ENCODE measurements at places on chromosomes 3 and 15. TPM values are rescaled to one million over a fixed set of nuclear protein-coding genes. Genes with fewer than 3 reads are reported as not detected.

The SAXO2 gene
- 3.1 TPM for total RNA-seq

The CPLX3 gene
- total RNA-seq = 24.5 TPM

The MME gene
- 52.6 TPM for total RNA-seq

The ITIH1 gene
- total RNA-seq = not detected

The TRPM1 gene
- not detected for total RNA-seq

The AMIGO3 gene
- 0.09 TPM for total RNA-seq

The KLHL6 gene
- total RNA-seq = 1.7 TPM

The ACKR4 gene
- 2.1 TPM for total RNA-seq

The HDDC3 gene
- 17.1 TPM for total RNA-seq

The FMN1 gene
- 9.4 TPM for total RNA-seq

The CLPX gene
- total RNA-seq = 52.5 TPM

The GATM gene
- total RNA-seq = 47.4 TPM

The MCF2L2 gene
- total RNA-seq = 0.34 TPM

The SUCNR1 gene
- 1.1 TPM for total RNA-seq

The ATP2B2 gene
- 0.31 TPM for total RNA-seq

The NR2E3 gene
- not detected for total RNA-seq

The CFAP100 gene
- not detected for total RNA-seq

The CELF6 gene
- 1.0 TPM for total RNA-seq

The DAZL gene
- not detected for total RNA-seq

The LARP6 gene
- total RNA-seq = 34.4 TPM

The THAP10 gene
- 3.6 TPM for total RNA-seq

The NEK10 gene
- 5.1 TPM for total RNA-seq

The GRK7 gene
- not detected for total RNA-seq

The GABRB3 gene
- total RNA-seq = 26.1 TPM

The C3orf85 gene
- total RNA-seq = not detected

The LEO1 gene
- total RNA-seq = 10.8 TPM

The CLRN1 gene
- total RNA-seq = not detected

The TTLL13 gene
- not detected for total RNA-seq

The DPPA2 gene
- total RNA-seq = not detected

The C3orf49 gene
- not detected for total RNA-seq

The MINAR1 gene
- total RNA-seq = 0.34 TPM

The GJD2 gene
- total RNA-seq = 19.2 TPM

The CGNL1 gene
- total RNA-seq = 16.8 TPM

The ALDH1L1 gene
- 20.2 TPM for total RNA-seq

The DNAJA4 gene
- total RNA-seq = 171 TPM

The RASGRF1 gene
- not detected for total RNA-seq

The ALPK3 gene
- total RNA-seq = 75.7 TPM

The DNASE1L3 gene
- 3.4 TPM for total RNA-seq

The LRRC31 gene
- total RNA-seq = not detected

The STRIT1 gene
- total RNA-seq = not detected

The CTXN2 gene
- not detected for total RNA-seq

The IL17RC gene
- 33.2 TPM for total RNA-seq

The FAM81A gene
- total RNA-seq = 2.4 TPM

The NANOGP8 gene
- not detected for total RNA-seq

The TICRR gene
- 0.03 TPM for total RNA-seq

The NIT2 gene
- total RNA-seq = 33.7 TPM

The SCAANT1 gene
- total RNA-seq = not detected

The FGD5 gene
- 19.3 TPM for total RNA-seq

The NOX5 gene
- total RNA-seq = not detected
